ENCODE measurements at places on chromosomes 5 and 9.

DNA sequence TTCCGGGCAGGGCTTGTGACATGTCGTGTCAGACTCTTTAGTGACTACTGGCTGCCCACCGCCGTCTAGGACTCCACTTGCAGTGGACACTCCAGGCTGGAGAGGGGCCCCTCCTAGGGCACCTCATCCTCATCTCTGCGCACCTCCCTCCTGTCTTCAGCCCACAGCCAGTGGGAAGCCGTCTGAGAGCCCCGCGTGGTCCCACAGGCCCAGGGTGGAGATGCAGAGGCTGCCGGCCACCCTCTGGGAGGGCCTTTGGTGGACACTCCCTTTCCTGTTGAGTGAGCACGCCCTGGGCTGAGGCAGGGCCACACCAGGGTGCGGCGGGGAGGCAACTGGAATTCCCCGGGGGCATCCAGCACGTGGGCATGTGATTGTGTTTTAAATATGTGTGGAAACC, 80.5 kb downstream of the IRX2 start:
- no peak for DNase-seq

DNA sequence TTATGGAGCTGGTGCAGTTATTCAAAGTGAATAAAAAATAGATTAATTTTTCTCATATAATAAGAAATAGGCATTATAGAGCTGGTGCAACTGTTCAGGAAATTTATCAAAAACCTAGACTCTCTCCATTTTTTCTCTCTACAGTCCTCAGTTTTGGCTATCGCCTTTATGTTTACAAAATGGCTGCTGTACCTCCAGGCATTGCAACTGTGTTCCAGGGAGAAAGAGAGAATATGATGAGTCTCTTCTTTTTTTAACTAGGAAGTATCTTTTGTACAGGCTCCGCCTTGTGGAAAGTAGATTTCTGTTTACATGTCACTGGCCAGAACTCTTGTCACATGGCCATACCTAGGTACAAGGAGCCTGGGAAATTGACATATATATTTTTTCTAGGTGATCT, 3.1 kb upstream of the TGFBR1 start:
- DNase-seq = no peak

GRCh38 chr5:42267091-42267490, 156.1 kb upstream of the GHR start:
- no peak for DNase-seq

DNA sequence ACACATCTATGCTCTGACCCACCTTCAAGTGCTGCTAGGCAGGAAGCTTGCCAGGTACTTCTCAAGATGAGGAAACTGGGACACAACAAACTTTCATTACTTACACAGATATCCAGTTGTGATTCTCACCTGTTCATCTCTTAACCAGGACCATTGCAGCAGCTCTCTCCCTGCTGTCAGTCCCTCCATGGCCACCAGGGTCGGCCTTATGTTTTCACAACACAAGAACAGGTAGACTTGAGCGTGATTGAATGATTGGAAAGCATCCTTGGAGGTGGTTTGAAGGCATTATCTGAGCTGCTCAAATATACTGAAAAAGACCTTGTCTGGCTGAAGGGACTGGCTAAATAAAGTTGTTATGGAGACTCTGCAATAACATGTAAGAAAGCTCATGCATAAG, 94.4 kb downstream of the MTREX start:
- DNase-seq = no peak

- no peak for DNase-seq
These were observed 275.2 kb downstream of the CETN3 start for GRCh38 chr5:90134381-90134780.

DNA sequence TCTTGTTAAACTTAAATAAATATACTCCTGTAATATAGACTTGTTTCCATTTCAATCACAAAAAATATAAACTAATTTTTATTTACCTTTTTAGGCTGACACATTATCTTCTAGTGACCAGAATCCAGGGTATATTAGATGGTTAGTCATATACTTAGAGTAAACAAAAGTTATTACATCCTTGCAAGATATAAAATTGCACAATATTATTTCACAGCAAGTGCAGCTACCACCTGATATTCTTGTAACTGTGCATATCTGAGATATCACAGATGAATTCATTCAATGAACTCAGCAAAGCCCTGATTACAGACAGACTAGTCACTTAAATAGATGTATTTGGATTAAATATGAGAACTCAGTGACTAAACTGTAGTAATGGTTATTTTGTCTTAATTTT, 25.6 kb upstream of the ARRDC3 start:
- no peak for DNase-seq

DNA sequence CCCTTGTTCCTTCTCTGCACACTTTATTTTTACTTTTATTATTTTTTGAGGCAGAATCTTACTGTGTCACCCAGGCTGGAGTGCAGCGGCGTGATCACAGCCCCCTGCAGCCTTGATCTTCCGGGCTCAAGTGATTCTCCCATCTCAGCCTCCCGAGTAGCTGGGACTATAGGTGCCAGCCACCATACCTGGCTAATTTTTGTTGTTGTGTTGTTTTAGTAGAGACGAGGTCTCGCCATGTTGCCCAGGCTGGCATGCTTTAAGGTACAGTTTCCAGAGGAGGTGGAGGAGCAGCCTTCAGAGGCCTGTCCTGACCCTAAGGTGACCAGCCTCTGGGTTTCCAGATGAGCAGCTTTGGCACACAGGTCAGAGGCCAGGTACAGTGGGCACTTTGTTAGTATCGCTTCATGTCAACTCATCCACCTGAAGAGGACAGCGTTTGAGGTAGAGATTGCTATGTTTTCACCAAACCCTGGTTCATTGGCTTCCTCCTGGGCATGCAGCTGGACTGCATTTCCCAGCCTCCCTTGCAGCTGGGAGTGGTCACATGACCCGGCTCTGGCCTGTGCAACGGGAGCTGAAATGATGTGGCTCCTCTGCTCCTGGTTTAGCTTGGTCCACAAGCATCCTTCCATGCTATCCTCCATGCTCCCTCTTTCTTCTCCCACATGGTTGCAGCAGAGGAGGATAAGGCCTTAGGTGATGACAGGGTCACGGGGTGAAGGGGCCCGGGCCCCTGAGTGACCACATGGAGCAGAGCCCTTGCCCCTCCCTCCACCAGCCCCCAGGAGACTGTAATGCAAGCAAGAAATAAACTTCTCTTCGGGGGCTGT, 139.3 kb upstream of the IER5L start:
- no peak for DNase-seq

- no peak for DNase-seq
These were observed 102.2 kb downstream of the DEPDC1B start for GRCh38 chr5:60597572-60598320.

DNA sequence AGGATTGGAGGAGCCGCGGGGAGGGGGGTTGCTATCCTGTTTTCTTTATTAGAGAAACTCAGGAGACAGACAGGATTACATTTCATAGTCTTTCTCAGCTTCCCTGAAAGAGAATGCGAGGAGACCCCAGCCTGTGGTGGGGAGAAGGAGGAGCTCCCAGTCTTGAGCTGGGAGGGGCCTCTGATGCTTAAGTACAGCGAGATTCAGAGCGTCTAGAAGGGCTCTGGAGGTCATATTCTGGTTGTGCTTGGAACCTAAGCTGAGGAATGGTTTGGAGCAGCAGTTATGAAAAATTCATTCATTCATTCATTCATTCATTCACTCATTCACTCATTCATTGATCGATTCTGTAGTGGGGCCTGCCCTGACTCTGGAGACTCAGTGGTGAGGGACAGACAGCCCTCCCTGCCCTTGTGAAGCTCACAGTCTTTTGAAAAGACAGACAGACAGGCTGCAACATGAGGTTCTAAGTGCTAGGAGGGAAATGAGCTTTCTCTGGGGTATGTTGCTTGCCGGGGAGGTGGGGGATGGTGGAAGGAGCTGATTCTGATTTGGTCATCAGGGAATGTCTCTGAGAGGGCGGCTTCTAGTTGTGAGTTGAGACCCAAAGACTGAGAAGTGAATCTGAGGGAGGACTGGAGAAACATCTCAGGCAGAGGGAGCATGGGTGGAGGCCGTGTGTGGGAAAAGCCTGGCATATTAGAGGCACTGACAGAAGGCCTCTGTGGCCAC, 2.5 kb upstream of the SPRY4 start:
- no peak for DNase-seq

- no peak for DNase-seq
These were observed 8.3 kb downstream of the HSD17B3 start for GRCh38 chr9:96293498-96294158.
